ENCODE measurements at places on chromosomes 4 and X.

GRCh38 chr4:73433140-73433539 lies 2.9 kb upstream of the AFP start:
- DNase-seq, result no peak

DNA sequence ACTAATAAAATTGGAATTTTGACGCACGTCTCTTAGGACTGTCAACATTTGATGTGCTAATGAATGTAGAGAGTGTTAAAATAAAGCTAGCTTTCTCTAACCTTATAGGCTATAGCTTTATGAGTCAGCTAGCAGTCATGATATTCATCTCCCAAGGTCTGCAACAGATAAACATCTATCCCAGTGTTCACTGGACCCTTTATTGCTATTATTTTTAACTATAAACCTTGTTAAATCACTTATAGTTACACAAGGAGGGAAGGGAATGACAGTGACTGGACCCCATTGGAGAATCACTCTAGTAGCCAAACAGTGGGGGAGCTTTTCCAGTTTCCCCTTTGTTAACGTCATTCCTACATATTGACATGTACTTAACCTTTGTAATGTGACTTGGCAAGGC lies 67.9 kb upstream of the SHISA3 start:
- DNase-seq, result no peak

DNA sequence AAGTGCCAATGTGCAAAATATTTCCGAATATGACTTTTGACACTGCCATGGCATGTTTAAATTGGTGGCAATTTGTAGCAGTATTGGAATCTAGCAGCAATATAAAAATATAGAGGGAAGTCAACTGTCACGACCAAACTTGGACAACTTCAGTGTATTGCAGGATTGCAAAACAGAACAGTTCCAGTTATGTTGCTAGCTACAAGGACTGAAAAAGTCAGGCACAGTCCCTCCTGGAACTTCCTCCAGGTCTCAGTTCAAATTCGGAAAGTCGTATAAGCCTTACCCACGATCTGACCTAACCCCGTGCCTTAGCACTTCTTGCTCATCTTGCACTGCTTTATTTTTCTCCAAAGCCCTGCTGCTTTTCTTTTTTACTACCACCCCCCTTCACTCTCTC lies 390.0 kb upstream of the GALNT7 start:
- DNase-seq, result no peak

DNA sequence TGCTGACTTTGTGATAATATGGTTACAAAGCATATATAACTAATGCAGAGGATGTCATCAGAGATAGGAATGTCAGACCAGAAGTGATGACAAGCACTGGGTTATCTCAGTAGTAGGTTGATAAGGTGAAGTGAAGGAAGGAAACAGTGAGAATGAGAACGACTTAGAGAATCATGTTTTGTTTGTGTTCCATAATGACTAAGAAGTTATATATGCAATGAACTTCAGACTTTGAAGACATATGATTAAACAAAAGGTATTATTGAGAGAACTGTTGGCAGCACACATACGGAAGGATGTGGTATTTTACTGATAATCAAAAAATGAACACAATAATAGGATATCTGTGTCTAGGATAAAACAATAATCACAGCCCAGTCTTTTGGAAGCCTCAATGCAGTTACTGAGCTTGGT lies 18.3 kb upstream of the HHIP start:
- no peak for DNase-seq

DNA sequence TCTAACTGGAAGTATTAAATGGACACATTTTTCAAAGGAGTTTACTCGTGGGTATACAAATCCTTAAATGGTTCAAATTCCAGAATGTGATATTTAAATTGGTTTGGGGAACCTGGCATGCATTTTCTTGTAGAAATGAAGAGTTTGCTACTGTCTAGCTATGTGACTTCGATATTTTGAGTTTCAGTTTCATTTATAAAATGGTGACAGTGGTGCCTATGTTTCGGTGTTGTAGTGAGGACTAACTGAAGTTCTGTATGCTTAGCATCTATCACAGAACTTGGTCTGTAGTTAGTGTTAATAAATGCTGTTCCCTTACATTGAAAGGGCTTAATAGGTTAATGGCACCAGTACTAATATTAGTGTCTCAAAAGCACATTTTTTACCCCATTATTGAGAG lies 29.4 kb downstream of the TRPC5 start:
- DNase-seq, result no peak

- DNase-seq, result no peak
Measured at GRCh38 chrX:114584375-114584943, 573 bp downstream of the HTR2C start.

DNA sequence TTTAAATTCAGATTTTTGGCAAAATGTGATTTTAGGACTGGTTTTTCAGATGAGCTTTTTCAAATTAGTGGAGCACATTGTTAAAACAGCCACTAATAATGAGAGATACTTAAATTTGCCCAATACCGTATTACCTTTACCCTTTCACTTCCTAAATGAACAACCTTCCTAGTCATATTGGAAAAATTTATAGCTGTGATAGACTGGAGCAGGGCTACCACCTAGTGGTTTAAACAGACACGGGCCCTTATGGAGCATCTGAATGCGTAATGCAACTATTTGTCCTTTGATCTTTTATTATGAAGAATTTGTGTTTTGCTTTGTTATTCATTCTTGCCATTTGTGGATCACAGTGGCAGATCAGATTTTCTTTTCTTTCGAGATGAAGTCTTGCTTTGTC lies 72.7 kb downstream of the KDM6A start:
- no peak for DNase-seq

DNA sequence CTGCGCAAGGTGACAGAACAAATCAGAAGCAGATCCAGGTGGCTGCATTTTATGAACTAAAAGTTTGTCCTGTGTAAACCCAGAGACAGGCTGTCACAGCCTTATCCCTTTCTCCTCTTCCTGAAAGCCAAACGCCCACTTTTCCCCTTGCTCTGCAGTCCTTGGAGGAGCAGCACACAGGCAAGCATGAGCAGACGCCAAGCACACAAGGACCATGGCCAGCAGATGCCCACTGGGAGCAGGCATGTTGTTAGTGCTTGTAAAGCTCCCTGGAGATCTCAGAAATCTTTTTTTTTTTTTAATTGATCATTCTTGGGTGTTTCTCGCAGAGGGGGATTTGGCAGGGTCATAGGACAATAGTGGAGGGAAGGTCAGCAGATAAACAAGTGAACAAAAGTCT lies 11.5 kb upstream of the HOPX start:
- no peak for DNase-seq

GRCh38 chrX:1163231-1163630 lies 49.2 kb downstream of the CRLF2 start:
- no peak for DNase-seq

- DNase-seq, result no peak
Measured at GRCh38 chrX:140433582-140433981, 71.3 kb downstream of the SOX3 start.

DNA sequence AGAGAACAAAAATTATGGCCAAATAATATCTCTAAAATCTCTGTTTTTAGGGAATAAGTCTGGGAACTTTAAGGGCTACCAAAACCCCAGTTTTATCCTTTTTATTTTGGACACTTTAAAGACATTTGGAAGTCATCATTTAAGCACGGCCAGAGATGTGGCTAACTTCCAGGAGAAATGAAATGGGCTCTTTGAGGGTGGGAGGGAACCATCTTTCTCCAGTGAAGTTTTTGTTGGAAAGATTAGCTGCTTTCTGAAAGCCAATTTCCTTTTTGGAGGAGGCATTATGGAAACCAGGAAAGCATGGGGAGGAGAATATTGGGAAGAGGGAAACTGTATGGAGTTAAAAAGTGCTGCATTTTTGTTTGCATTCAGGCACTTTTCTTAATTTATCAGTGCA lies 4.8 kb downstream of the VSIG1 start:
- no peak for DNase-seq

Measured in stimulated activated CD4-positive, alpha-beta T cell treated with anti-CD3 and anti-CD28 coated beads, Interleukin-1b, Interleukin-23, amount 100 ng/mL, for 1 hour (primary cell).